ENCODE measurements at places on chromosomes 2 and 18.

DNA sequence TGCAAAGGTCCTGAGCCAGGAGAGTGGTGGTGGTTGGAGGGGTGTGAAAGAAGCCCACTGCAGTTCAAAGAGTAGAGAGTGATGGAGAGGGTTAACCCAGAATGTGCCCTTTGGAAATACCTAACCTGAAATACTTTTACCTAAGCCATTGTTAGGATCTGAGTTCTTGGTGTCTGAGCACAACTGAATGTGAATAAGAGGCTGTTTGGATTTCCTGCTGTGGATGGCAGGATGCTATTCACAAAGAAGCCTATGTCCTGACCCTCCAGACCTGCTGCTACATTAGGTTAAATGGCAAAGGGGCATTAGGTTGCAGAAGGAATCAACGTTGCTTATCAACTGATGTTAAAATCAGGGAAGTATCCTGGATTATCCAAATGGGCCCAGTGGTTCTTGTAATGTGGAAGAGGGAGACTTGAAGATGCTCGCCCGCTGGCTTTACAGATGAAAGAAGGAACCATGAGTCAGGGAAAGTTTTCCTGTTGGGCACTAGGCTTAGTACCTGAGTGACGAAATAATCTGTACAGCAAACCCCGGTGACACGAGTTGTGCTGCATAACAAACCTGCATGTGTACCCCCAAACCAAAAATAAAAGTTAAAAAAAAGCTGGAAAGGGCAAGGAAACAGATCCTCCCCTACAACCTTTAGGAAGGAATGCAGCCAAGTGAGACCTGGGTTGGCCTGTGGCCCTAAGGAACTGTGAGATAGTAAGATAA, 27.2 kb downstream of the ITGA6 start:
- DNase-seq = no peak

DNA sequence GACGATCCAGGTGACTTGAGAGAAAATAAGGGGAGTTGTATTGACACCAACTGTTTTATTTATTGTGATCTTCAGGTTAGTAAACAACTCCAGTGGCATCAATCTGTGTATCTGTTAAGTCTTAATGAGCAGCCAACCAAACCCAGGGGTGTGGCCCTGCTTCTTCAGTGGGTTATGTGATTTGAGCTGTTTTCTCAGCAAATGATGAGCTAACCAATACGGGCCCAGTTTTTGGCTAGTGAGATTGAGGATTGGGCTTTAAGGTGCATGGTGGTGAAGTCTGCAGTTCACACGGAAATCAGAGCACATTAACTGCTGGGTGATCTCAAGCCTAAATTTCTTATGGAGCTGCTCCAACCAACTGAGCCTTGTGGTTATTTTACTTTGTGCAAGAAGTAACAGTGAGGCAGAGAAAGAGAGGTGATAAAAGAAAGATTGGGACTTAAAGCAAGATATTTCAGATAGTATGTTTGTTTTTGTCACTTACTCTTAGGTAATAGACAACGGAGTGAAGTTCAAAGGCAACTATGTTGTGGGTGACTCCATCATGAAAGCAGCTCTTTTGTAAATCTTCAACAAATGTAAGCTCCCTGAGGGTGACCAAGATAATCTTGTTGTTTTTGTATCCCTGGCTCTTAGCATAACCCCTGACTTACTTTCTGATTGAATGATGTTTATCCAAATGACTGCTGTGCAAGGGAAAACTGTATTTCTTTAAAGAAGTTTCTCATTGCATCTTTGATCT, 2.4 kb downstream of the MTCL1 start:
- DNase-seq = no peak

- DNase-seq = no peak
Measured at GRCh38 chr2:203869223-203870042, 1.9 kb downstream of the CTLA4 start.

DNA sequence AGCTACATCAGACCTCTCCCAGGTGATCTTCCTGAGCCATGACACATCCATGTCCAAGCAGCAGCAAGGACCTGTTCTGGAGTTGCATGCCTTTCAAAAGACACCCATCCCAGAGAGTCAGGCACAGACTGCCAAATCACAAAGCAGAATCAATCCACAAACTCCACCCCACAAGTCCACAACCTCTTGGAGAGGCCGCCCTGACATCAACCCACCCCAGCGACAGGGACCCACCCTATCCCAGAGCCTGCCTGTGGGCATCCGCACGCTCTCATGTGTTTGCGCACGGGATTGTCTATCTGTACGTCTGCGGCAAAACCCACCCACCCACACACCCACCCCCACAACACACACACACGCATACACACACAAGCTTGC, 11.9 kb downstream of the SMAD7 start:
- DNase-seq = no peak

- no peak for DNase-seq
Measured at GRCh38 chr2:145068509-145068908, 548.6 kb upstream of the ZEB2 start.

DNA sequence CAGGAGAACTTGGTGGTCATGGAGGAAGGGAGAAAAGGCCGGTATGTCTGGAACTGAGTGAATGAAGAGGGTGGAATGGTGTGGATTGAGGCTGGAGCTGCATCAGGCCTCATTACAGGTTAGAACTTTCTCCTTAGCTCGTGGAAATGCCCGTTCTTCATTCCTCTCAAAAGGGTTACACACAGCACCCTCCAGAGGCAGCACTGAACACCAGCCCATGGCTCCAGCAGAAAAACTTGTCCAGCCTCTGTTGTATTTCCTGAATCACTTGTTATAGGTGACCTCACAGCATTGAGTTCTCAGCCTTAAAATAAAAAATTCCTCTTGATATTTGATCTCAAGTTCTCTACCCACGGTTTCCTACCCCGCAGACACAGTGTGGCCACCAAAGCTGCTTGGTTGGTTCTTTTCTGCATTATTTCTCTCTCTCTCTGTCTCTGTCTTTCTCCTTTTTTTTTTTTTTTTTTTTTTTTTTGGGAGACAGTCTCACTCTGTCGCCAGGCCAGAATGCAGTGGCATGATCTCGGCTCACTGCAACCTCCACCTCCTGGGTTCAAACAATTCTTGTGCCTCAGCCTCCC, 89.6 kb downstream of the ITGB1BP1 start:
- DNase-seq = peak; percentile 41

DNA sequence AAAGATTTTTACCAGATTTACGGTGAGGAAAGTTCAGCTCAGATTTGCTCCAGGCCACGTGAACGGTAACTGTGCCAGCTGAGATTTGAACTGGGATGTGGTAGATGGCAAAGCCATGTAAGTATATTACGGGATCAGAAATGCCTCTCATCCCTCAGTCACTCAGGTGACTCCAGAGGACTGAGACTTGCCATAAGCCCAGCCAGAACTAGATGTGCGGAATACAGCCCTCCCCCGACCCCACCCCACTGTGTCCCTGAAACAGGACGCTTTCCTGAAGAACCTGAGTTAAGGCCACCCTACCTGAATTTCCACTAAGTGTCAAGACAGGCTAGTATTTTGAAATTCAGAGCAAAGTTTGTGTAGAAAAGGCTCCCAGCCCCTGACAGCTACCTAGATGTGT, 1.3 kb upstream of the FHL2 start:
- DNase-seq = no peak

DNA sequence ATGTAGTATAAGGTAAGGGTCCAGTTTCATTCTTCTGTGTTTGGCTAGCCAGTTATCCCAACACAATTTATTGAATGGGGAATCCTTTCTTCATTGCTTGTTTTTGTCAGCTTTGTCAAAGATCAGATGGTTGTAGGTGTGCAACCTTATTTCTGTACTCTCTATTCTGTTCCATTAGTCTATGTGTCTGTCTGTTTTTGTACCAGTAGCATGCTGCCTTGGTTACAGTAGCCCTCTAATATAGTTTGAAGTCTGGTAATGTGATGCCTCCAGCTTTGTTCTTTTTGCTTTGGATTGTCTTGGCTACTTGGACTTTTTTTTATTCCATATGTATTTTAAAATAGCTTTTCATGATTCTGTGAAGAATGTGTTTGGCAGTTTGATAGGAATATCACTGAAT, 222.1 kb downstream of the XIRP2 start:
- DNase-seq = no peak

DNA sequence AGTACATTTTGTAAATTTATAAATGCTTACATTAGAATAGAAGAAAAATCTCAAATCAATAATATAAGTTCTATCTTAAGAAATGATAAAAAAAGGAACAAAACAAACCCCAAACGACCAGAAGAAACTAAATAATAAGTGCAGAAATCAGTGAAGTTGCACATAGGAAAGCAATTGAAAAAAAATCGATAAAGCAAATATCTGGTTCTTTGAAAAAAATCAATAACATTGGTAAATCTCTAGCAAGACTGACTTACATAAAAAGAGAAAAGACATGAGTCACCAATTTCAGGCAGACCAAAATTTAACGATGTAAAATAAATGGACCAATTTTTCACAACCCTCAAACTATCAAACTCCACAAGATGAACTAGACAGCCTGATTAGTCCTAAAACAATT, 249.9 kb upstream of the HDAC4 start:
- DNase-seq = no peak

GRCh38 chr2:28047681-28048080, 157.2 kb downstream of the BABAM2 start:
- DNase-seq = no peak

DNA sequence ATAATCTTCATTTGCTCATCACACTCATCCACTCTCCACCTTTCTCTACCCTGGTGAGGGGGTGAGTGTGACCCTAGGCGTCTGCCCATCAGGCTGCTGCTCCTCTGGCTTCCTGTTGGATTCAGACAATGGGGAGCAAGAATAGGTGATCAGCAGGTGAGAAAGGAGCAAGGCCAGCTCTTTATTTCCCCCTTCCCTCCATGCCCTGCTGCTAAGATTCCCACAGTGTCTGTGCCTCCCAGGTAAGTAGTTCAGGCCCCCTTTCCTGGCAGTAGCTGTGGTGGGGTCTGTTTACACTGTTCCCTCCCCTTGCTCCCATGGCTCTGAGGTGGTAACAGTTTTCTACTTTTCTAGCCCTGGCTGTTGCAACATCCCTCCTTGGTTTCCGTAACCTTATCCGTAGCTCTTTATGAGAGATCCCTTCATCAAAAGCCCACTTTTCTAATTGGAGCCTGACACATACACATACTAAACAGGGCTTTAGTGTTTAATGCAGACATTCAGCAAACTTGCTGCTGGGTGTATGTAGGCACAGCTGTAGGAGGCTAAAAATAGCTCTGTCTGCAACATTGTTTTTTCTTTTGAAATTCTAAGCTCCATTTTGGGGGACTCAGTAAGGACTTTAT, 27.5 kb downstream of the MAP2 start:
- DNase-seq = no peak
